ENCODE measurements at places on chromosomes 1 and 21. TPM values are rescaled to one million over a fixed set of nuclear protein-coding genes. Genes with fewer than 3 reads are reported as not detected.

- DNase-seq = no peak
Observed at GRCh38 chr1:231666220-231666936, 39.8 kb downstream of the DISC1 start.

DNA sequence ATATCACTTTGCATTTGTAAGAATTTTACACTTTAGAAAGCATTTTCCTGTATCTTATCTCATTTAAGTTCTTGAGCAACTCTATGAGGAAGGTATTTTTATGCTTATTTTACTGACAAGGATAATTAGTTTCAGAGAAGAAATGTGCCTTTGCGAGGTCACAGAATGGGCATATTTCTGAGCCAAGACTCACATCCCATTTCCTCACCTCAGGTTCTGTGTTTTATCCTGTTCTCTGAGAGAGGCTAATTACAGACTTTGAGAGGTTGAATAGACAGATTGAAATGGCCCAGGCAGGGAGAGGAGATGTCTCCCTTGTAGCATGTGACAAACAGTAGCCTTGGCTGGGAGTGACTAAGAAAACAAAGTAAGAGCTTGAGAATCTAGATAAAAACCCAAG, 39.1 kb upstream of the ZC3H11B start:
- DNase-seq = no peak

Gene TMEM81
- total RNA-seq = 4.0 TPM

Gene AHCTF1
- 49.9 TPM for total RNA-seq

DNA sequence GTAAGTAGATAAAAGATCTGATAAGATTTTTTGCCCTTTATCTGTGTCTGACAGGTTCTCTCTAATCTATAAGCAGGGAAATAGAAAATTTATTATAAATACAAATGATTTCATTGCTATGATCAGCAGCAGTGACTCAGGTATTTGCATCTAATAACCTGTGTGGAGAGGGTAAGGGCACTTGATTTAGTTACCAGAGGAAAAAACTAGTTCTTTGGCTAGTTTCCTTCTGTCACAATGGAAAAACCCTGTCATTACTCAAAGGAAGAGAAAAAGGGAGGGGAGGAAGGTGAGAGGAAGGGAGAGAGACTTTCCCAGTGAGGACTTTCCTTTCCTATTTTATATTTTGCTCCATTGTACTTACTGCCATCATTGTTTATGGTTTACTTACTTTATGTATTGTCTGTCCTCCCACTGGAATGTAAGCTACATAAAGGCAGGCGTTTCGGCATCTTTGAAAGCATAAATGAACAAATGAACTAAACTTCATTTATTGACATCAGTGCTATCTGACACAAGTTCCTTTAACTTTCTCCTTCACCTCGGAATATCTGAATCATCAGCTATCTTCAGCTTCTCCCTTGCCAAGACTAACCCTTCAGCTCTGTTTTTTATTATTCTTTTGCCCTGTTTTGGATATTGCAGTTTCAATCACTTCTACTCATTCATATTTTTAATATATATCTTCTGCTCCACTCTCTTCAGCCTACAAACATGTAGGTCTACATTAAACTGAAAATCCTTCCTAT, 34.9 kb downstream of the WDR3 start:
- DNase-seq = no peak

Gene CDC20
- total RNA-seq = 215 TPM

DNA sequence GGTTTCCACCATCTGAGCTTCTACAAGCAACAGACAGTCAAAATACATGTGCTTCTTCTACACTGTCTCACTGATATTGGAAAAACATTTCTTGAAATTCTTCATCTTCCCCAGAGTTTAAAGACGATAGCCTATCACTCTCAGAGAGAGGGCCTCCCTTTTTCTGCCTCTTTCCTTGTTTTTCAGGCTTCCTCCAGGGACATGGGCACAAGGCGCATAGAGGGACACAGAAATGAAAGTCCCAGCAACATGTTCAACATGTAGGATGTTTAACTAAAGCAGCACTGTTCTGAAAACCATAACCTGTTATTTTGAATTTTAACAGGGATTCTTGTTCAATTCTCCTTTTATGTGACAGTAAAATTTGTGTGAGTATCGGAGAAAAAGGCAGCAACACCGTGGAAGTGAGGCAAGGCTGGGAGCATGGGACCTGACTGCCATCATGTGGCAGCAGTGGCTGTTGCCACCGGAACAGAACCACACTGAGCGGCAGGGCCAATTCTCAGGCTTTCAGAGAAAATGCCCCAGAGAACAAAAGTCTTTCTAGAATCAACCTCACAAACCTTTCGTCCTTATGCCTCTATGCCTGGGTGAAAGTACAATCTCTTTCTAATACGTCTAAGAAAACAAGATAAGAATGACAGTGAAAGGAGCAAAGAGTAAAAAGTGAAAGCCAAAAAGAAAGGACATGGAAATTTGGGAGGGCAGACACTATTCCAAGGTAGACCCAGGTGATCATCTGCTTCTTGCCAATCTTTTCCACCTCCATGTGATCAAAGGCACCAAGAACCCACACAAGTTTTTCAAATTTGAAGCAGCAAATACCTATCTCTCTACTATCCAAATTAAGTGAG, 54.5 kb downstream of the PCNX2 start:
- DNase-seq = peak; percentile 36

Gene SLC35F3
- total RNA-seq = 19.1 TPM

- no peak for DNase-seq
Observed at GRCh38 chr21:43921979-43922945, 57.2 kb downstream of the AGPAT3 start.

- peak; percentile 98 for DNase-seq
Observed at GRCh38 chr1:62436039-62436465, 797 bp upstream of the USP1 start.

Gene ABCG1
- total RNA-seq = 0.80 TPM

DNA sequence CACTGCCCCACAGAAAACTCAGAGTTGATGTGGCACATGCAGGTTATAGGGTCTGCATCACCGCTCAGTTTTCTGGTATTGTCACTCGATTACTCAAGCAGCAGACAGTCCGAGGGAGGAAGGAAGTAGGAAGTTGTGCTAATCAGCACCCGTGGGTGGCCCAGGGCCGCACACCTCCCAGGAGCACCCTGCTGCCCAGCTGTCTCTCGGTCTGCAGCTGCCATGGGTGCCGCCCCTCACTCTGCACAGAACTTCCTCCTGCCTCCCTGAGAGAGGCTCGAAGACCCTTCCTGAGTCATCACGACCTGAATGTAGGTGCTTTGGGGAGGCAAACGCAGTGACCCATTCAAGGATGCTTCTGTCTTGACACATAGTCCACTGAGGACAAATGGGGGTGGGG, 4.2 kb upstream of the TFF3 start:
- DNase-seq = no peak

DNA sequence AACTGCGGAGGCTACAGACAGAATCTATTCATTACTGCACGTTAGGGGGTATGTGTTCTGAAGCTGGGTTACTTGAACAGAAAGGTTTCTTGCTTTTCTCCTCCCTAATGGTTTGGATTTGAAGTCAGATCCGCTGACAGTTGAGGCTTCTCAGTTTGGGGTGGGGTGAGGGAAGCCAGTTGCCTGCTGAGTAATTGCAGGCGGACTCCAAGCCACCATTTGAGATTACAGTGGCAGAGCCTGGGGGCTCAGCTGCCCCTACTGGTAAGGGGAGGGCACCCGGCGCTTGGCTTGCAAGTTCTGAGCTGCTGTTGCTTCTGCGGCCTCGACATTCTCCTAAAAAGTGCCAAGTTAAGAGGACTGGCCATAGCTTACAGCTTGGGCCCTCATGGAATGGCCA, 2.0 kb downstream of the GRHL3 start:
- DNase-seq = no peak

GRCh38 chr21:27722095-27722494, 755.2 kb upstream of the ADAMTS5 start:
- DNase-seq = no peak

Gene PADI2
- 507 TPM for total RNA-seq

- no peak for DNase-seq
Observed at GRCh38 chr1:40300651-40301050, 16.4 kb downstream of the COL9A2 start.

DNA sequence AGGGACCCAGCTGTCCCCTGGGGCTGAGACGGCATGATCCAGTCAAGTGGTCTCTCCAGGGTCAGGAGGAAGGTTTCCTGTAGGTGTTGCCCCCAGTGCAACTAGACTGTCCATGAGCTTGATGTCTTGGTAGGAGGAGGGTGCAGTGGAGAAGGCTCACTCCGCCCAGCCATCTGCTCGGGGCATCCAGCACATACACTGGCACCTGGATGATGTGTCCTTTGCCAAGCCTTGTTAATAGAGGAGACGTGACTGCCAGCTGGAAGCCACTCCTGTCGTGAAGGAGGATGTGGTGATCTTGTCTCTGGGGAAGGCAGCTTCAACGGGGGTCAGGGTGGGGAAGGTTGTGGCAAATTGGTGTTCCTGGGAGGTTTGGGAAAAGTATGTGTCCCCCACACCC, 6.2 kb downstream of the DISP3 start:
- no peak for DNase-seq

GRCh38 chr1:201270616-201271390, 12.5 kb upstream of the PKP1 start:
- DNase-seq = no peak

DNA sequence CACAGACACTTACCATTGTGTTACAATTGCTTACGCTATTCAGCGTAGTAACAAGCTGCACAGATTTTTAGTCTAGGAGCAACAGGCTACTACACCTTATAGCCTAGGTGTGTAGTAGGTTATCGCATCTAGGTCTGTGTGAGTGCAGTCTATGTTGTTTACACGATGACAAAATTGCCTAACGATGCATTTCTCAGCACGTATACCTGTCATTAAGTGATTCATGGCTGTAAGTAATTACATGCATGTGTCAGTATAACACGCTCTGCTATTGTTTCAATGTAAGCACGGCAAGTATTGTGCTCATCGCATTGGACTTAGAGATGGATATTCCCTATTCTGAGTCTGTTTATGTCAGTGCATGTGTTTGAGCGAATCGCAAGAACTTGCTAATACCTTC, 15.7 kb upstream of the ZBTB18 start:
- no peak for DNase-seq

GRCh38 chr1:167717351-167717750, 4.4 kb upstream of the MPZL1 start:
- no peak for DNase-seq

GRCh38 chr1:212452323-212453155, 19.8 kb downstream of the NENF start:
- no peak for DNase-seq

Gene CNKSR1
- 13.7 TPM for total RNA-seq

Gene BCAN
- total RNA-seq = 0.57 TPM

Gene GIPC2
- total RNA-seq = 0.26 TPM

DNA sequence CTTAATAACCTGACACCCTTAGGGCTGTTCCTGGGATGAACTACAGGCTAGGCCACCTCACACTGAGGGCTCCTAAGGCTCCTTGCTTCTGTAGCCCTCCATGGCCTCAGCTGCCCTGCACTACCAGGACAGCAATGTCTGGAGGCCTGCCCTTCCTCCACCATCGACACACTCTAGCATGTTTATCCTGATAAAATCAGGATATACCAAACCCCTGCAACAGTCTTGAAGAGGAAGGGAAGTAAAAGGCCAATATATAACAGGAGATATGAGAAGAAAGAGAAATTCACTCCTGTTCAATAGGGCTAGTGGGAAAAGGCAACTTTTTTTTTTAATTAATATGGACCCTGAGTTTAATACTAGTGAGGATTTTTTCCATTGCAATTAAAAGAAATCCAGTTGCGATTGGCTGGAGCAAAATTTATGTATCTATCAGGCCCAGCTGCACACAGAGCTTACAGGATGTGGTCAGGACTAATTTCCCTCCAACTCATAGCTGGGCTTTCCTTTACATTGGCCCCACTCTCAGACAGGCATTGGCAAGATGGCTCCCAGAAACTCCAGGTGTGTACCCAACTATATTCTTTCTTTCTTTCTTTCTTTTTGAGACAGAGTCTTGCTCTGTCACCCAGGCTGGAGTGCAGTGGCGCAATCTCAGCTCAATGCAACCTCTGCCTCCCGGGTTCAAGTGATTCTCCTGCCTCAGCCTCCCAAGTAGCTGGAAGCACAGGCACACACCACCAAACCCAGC, 13.5 kb upstream of the ATP2B4 start:
- no peak for DNase-seq

- DNase-seq = no peak
Observed at GRCh38 chr1:230176871-230177411, 109.9 kb downstream of the GALNT2 start.

Gene KIAA1614
- total RNA-seq = 0.80 TPM

- no peak for DNase-seq
Observed at GRCh38 chr1:155944444-155944799, 3.0 kb downstream of the RXFP4 start.

DNA sequence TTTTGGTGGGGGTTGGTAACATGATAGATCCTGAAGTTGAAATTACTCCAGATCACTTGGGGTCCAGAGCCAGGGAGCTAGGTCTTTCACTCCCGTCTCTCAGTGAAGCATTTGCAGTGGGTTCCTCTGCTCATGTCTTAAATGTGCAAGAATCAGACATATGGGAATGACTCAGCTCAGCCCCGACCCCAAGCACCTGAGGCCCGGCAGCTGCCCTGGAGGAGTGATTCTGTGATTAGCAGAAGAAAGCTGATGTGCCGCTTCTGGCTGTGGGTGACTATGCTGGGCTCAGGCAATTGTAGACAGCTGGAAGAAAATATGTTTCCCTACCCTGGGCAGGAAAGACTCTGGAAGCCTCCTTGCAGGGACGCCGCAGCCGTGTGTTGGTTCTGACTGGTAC, 601.7 kb downstream of the NPHP4 start:
- DNase-seq = no peak
